ENCODE measurements at places on chromosomes 16 and 17. TPM values are rescaled to one million over a fixed set of nuclear protein-coding genes. Genes with fewer than 3 reads are reported as not detected.

Gene PRSS33
- not detected for total RNA-seq

Gene IL34
- 0.14 TPM for total RNA-seq

Gene CCL8
- not detected for total RNA-seq

Gene TANGO6
- total RNA-seq = 25.8 TPM

Gene C16orf92
- total RNA-seq = not detected

Gene CEP295NL
- total RNA-seq = 2.6 TPM

Gene UBE2G1
- total RNA-seq = 68.4 TPM

Gene PHLPP2
- total RNA-seq = 14.8 TPM

Gene IGF2BP1
- total RNA-seq = 5.1 TPM

Gene MYH3
- total RNA-seq = under 0.01 TPM

Gene ABCC11
- under 0.01 TPM for total RNA-seq

Gene LGALS9B
- total RNA-seq = not detected

Gene TP53TG3
- total RNA-seq = not detected

Gene TMC6
- total RNA-seq = 42.0 TPM

Gene UNC119
- total RNA-seq = 14.1 TPM

Gene ITGAL
- total RNA-seq = not detected

Gene TP53TG3B
- total RNA-seq = not detected

Gene ITGAD
- total RNA-seq = not detected

Data from thoracic aorta endothelial cell (primary cell).